ENCODE measurements at places on chromosomes 5 and 9.

- no peak for DNase-seq
Measured at GRCh38 chr5:135826221-135826525, 8.3 kb upstream of the SLC25A48 start.

- DNase-seq = no peak
Measured at GRCh38 chr5:78064941-78065472, 229.5 kb downstream of the AP3B1 start.

- no peak for DNase-seq
Measured at GRCh38 chr9:84216151-84216550, 124.4 kb downstream of the SLC28A3 start.

DNA sequence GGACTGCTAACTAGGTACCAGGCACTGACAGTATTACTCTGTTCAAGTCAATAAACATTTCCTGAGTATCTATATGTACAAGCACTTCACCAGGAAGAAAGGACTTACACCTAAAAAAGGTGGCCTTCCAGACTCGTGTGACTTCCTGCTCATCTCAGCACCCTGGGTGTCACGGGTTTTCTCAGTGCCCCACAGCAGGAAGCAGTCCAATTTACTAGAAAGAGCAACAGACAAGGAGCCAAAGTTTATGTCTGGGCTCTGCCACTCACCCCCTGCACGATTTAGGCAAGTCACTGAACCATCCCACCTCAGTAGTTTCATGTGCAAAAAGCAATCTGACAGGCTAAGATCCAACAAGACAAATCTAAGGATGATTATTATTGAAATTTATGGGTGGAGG lies 92.4 kb downstream of the TMEM215 start:
- DNase-seq = no peak

- DNase-seq = no peak
Measured at GRCh38 chr5:66869347-66869746, 273.2 kb downstream of the MAST4 start.

GRCh38 chr9:115786321-115786720 lies 367.3 kb upstream of the PAPPA start:
- no peak for DNase-seq

DNA sequence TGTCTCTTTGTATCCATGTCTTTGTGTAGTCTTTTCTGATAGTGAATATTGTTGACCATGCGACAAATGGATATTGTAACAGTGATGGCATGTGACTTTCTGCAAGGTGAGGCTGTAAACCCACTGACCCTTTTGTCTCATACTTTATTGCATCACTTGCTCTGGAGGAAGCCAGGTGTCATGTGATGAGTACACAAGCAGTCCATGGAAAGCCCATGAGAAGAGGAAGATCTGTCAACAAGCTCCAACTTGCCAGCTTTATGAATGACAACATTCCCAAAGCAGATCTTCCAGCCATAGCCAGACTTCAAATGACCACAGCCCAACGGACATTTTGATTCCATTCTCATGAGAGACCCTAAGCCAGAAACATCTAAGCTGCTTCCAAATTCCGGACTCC lies 450.1 kb upstream of the ACTBL2 start:
- DNase-seq = no peak

DNA sequence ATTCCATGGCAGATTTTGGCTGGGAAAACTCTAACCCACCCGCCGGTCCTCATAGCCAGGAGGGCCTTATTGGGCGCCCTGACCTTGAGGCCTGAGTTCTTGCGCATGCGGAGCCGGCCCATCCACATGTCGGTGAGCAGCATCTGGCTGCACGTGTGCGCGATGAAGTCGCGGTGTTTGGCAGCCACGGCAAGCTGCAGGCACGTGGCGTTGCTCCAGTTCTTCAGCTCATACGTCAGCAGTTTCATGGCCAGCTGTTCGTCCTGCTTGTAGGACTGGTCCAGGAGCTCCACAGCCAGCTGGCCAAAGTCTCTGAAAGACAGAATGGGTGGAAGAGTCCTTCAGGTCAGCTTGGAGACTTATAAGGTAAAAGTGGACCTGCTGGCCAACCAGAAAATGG lies 204.3 kb upstream of the KLF9 start:
- DNase-seq = no peak

Data from stimulated activated CD4-positive, alpha-beta T cell treated with anti-CD3 and anti-CD28 coated beads, Interleukin-2, amount 100 ng/mL, for 4 hours (primary cell).